ENCODE measurements at places on chromosomes 7 and 10.

- DNase-seq = no peak
Observed at GRCh38 chr7:128362670-128363069, 1.2 kb upstream of the PRRT4 start.

- DNase-seq = no peak
Observed at GRCh38 chr7:41709621-41710020, 6.7 kb upstream of the INHBA start.

GRCh38 chr7:94957061-94957460, 49.7 kb downstream of the PPP1R9A start:
- DNase-seq = no peak

- DNase-seq = no peak
Observed at GRCh38 chr10:30111340-30112022, 52.1 kb upstream of the JCAD start.

DNA sequence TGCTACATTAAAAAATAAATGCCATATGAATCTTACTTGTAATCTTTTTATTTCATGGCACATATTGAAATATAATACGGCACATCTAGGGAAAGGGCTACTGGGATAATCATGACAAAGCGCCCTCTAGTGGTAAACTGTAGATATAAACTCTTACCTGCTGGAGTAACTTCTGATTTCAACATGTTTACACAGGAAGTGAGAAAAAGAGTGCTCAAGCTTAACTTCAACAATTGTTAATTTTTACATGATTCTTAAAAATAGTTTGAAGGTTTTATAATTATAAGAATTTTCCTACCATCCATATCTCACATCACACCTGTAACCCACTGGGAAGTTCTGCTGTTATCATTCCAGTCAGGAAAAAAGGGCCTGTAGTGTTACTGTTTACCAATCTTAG, 2.0 kb upstream of the HEPACAM2 start:
- peak; percentile 16 for DNase-seq

DNA sequence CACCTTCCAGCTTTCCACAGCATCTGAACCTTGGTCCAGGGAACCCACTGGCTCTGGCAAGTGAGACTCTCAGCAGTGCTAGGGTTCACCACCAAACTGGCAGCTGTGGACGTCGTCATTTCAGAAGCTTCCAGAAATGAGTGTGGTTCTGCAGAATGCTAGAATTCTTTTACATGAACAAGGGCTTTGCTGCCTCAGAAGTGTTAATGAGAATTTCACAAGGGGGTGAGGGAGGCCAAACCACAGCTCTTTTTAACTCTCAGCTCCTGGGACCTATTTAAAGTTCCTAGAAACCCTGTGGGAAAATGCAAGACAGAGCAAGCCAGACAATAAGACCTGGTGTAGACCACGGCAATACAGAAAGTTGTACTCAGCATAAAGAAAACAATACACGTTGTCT, 129.3 kb upstream of the BET1 start:
- no peak for DNase-seq

- no peak for DNase-seq
Observed at GRCh38 chr7:105346138-105346537, 42.6 kb downstream of the SRPK2 start.

DNA sequence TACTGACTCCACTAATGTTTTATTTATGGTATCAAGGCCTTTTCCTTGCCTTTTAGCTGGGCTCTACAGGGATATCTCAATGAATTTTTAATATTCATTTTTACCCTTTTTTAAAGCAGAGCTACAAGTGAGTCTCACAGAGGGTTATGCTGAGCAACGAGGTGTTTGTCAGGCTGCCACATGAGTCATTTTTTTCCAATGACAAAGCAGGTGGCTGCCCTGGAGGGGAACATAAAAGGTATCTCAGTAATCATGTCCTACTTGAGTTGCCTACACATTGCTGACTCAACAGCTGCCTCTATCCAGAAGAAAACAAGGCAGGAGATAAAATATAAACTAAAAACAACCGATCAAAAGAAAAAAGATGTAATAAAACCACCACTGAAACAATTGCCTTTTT, 1004.9 kb upstream of the POT1 start:
- DNase-seq = no peak

GRCh38 chr10:132142396-132143161, 44.2 kb upstream of the DPYSL4 start:
- peak; percentile 68 for DNase-seq

DNA sequence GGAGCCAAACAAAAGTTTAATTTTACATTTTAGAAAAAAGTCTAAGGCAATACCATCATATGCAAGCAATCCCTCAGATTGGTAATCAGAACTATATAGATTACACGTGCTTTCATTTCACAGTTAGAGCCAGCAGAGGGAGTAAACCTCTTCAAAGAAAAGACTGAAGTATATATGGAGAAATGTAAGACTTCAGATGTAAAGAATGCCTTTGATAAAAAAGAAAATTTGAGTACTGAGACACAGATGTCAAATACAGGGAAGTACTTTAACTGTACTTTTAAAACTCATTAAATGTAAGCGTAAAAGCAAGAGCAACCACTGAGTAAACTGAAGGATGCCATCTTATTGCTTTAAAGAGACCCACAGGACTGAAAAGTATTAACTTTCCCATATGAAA, 101.4 kb upstream of the FAM133B start:
- DNase-seq = peak; percentile 26

DNA sequence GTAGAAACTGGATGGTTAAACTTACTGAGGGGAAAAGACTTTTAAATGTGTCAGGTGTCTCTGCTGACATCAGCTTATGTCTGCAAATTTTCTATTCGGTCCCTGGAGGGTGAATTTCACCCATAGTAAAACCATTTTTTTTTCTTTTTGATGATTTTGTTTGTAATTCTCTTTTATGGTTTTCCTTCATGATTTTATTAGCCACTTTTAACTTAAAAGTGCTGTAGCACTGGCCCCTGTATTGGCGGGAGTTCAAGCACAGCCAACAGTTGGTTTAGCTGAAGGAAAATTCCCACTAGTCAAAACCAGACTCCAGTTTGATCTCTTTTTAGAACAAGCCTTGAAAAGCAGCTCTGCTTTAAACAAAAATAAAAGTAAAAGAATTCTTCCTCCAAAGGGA, 5.0 kb upstream of the ITGA8 start:
- DNase-seq = no peak

Data from CD4-positive, alpha-beta T cell treated with Interleukin-17A for 4 hours (primary cell).